ENCODE measurements at places on chromosomes 13 and 19.

DNA sequence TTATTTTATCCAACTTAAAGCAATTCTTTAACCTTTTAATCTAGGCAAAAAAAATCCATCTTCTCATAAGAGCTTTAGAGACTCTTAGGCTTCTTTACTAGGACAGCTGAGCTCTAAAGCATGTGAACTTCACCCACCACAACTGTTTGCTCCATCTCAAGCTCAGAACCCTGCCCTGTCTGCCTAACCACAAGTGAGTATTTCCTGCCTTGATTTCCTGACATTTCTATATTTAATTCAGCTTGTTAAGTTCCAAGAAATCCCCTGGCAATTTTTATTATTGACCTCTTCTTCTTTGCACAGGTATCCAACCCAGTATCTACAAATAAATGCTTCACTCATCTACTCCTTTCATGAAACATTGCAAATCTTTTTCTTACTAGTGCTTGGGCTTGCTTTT lies 21.1 kb upstream of the CEACAM21 start:
- no peak for DNase-seq

- DNase-seq = no peak
These were observed 254.2 kb downstream of the COG6 start for GRCh38 chr13:39909634-39910033.

DNA sequence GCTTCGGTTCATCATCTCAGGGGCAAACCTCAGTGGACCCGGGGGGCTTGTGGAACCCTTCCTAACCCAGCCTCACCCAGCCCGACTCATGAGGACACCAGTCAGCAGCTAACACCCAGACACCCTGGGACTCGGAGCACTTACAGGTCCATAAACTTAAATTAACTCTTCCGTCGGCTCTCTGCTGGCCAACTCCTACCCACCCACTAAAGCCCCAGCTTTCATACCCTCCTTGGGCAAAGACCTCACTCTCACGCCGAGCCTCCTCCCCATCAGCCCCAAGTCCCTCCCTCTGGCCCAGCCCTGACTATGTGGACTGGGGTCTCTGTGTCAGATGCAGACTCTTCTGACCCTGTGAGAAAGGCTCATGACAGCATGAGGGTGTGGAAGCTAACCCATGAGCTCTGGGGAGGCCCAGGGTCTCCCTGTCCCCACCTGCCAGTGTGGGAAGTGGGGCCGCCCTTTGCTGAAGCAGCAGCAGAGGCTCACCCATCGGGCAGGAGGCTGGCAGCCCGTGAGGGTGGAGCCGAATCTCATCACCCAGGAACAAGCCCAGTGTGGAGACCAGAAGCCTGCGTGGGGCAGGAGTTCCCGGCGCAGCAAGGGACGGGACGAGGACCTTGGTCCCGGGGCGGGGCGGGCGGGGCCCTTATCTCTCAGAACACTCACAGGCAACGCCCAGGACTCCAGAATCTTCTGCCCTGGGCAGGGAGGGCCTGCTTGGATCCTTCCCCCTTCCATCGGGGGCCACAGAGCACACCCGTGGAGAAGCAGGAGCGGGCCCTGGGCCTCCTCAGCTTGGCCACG lies 19.8 kb downstream of the TCF3 start:
- no peak for DNase-seq

GRCh38 chr19:46812977-46813838 lies 24.8 kb upstream of the SLC1A5 start:
- no peak for DNase-seq

- DNase-seq = peak; percentile 46
These were observed 2.8 kb downstream of the ZNF536 start for GRCh38 chr19:30374865-30375552.

DNA sequence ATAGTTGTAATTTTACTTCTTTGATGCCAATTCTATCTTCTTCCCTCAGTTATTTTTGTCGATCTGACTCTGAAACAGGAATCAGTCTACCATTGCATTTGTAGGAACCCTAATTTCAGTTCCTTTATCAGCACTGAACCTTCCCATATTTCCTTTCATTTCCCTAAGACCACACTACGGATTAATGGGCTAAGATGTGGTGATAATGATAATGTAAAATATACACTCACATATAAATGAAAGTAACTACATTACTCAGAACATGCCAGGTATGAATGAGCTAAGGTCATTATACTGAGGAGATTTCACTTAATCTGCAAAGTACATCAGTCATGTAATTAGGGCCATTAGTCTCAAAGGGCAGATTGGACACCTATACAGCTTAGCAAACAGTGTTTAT lies 60.2 kb upstream of the RFC3 start:
- DNase-seq = no peak

- DNase-seq = peak; percentile 42
These were observed 44.9 kb downstream of the ZNF611 start for GRCh38 chr19:52689843-52690368.

Measured in HAP-1 (cell line).